ENCODE measurements at places on chromosomes 11 and 22. TPM values are rescaled to one million over a fixed set of nuclear protein-coding genes. Genes with fewer than 3 reads are reported as not detected.
A peak's percentile ranks its signal among the peaks of the same experiment; 100 is the strongest.

The KDM4D gene
- 0.54 TPM for total RNA-seq

The TIMP3 gene
- total RNA-seq, result 288 TPM

The LDHAL6A gene
- total RNA-seq, result not detected

The KCNE3 gene
- total RNA-seq, result 2.9 TPM

The FXYD2 gene
- 2.7 TPM for total RNA-seq

The UPB1 gene
- 1.3 TPM for total RNA-seq

The NRXN2 gene
- total RNA-seq, result 1.9 TPM

The TRPC6 gene
- 0.19 TPM for total RNA-seq

The KDELR3 gene
- 4.4 TPM for total RNA-seq

GRCh38 chr11:64258356-64258755, 7.0 kb downstream of the PLCB3 start:
- no peak for DNase-seq

GRCh38 chr11:83336993-83337392, 50.8 kb upstream of the CCDC90B start:
- DNase-seq, result no peak

GRCh38 chr22:32776802-32777201, 24.7 kb upstream of the TIMP3 start:
- DNase-seq, result no peak

DNA sequence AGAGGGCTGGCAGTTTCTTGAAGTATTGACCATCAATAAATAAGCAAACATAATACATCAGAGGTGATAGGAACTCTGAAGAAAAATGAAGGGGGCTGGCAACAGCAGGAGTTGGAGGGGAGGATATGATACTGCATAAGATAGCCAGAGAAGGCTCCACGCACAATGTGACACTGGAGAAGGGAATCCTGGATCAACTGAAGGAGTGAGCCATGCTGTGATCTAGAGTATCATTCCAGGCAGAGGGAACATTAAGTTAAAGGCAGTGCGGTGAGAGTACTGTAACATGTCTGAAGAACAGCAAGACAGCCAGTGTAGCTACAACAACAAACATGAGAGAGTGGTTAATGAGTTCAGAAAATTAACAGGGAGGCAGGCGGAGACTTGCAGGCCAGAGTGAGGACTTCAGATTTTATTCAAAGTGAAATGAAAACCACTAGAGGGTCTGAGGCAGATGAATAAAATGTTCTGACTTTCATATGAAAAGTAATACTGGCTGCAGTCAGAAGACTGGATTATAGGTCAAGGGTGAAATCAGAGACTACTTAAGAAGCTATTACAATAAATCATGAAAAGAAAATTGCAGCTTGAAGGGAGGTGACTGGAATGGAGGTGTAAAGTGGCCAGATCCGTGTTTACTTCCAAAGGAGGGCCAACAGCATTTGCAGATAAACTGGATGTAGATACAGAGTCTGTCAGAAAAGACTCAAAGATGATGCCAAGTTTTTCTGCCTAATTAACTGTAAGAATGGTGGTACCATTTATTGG, 49.4 kb downstream of the RRAS2 start:
- DNase-seq, result no peak

- DNase-seq, result peak; percentile 87
Measured at GRCh38 chr11:2301631-2302305, at the start of the genes C11orf21 and TSPAN32. TSS of gene C11orf21 (minus strand) at chr11:2301918. CDS start at chr11:2301808, 110 bp downstream. TSS of gene TSPAN32 (plus strand) at chr11:2302013. CDS start at chr11:2302150, 137 bp downstream.

DNA sequence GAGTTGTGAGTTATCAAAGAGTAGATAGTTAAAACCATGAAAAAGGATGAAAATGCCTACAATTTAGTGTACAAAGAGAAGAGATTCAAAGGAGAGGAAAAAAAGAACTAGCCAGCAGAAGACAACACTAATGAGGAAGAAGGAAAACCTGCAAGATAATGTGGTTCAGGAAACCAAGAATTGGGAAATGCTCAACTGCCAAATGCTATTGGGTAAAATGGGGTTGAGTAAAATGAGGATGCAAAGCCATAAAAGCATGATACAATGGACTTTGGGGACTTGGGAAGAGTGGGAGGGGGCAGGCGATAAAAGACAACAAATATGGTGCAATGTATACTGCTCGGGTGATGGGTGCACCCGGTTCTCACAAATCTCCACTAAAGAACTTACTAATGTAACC, 7.6 kb upstream of the OR52K2 start:
- no peak for DNase-seq

GRCh38 chr11:102620818-102621561, 4.1 kb downstream of the MMP20 start:
- no peak for DNase-seq

DNA sequence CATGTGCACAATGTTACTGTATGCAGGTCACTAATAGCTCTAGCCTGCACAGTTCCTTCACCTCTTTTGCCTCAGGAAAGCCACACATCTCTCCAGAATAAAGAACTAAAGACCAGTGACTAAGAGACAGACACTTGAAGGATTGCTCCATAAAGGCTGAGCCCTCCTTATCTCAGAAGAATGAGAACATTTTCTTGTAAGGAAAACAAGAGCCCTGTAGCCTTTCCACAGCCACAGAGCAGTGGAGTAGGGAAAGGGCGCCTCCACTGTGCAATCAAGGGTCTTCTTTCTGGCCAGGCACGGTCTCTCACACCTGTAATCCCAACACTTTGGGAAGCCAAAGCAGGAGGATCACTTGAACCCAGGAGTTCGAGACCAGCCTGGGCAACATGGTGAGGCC, 202.6 kb upstream of the TMEM45B start:
- no peak for DNase-seq

GRCh38 chr11:16299390-16299789, 57.0 kb downstream of the SOX6 start:
- no peak for DNase-seq

- no peak for DNase-seq
Measured at GRCh38 chr22:49077036-49077393, 750.7 kb downstream of the BRD1 start.

GRCh38 chr11:93791493-93791892, 7.4 kb downstream of the MED17 start:
- DNase-seq, result no peak

GRCh38 chr11:134565343-134565891, 153.4 kb upstream of the B3GAT1 start:
- DNase-seq, result no peak

DNA sequence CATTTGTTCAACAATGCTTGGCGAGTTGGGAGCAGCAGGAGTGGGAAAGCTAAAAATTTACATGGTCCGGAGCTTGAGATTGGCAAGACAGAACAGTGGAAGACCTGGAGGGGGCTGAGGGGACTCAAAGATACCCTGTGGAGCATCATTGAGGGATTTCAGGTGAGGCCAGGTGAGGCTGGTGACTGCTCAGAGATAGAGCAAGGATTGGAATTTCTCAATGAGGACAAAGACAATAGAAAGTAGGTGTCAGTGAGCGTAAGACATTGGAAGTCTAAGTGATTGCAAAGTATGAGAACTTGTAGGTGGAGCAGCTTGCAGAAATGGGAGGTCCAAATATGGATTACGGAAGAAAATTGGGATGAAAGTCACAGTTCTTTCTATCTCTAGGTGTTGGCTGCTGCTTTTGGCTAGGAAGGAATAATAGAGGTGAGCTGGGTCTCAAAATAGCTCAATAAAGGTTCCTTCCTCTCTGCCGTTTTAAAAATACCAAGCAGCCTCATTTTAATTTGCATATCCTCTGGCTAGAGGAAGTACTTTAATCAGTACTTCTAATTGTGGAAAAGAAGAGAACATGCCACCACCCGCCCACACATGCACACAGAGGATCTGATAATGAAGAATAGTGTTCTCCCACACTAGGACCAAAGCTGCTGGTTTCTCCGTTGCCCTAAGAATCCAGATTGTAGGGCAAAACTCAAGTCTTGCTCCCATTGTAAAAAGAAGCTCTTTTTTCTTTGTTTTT, 41.8 kb upstream of the SORL1-AS1 start:
- no peak for DNase-seq

Data from Right ventricle myocardium inferior (tissue), 1 donor.